Coronary artery (tissue), 2 donors: ENCODE measurements at places on chromosomes 16 and 17.
A peak's percentile ranks its signal among the peaks of the same experiment; 100 is the strongest.

DNA sequence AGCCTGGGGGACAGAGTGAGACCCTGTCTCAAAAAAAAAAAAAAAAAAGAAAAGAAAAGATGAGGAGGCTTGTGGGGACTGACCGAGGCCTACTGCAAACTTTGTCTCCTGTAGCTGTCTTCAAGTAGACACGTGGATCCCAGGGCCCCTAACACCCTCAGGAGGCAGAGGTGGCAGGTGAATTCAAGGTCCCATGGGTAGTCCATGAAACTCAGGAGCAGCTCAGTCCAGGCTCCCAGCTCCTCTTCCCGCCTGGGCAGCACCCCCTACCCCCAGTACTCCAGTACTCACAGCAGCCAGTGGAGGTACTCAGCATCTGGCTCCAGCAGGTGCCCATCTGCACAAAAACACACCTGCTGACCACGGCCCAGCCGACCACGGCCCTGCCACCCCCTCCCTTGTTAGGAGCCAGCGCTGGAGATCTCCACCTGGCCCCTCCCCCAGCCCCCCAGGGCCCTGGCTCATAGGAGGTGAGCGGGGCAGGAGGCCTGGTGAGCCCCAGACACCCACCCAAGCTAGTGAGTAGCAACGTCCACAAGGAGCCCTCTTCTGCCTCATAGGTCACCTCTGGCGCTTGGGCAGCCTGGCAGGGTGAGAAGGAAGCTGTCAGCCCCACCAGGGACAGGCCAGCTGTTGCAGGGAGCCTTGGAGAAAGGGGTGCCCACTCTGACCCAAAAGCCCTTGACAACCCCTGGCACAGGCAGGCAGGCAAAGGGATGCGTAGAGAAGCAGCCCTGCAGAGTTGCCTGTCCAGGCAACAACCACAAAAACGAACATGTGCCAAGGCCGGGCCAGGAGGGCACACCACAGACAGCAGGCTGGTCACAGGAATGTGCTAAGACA is 3.8 kb downstream of the MRPL38 start:
- DNase-seq, result no peak

DNA sequence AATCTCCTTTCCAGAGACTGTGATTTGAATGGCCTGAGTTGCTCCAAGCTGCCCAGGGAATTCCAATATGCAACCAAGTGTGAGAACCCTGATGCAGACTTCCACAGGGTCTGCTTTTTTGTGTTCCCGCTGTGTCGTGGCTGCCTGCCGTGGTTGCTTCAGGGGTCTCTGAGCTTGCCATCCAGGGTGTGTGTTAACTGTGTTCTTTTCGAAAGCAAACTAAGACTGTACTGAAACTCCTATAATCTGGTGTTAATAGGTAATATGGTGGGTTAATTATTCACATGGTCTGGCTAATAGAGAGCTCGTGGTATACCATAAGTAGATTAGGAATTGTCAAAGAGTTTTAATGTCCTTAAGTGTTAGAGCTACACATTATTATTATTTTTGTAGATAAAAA is 20.7 kb downstream of the UBN1 start:
- peak; percentile 22 for DNase-seq

- DNase-seq, result no peak
These were observed 2.6 kb downstream of the PARD6A start for GRCh38 chr16:67663151-67663876.

DNA sequence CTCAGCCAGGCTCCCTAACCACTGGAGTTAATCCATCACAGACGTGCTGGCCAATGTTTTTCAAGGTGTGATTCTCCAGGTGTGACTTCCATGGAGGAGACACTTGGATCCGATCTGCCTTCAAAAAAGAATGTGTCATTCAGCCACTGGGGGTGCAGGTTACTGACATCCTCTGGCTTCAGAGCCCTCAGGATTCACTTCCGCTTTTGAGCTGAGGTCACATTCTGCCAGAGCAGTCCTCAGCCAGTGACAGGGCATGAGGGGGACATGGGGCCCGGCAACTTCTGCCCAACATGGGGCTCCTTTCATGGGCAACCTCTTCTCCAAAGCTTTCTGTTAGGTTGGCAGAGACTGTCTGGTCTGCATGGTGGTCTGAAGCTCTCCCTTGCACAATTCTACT is 81.4 kb downstream of the GRIN2A start:
- peak; percentile 45 for DNase-seq

DNA sequence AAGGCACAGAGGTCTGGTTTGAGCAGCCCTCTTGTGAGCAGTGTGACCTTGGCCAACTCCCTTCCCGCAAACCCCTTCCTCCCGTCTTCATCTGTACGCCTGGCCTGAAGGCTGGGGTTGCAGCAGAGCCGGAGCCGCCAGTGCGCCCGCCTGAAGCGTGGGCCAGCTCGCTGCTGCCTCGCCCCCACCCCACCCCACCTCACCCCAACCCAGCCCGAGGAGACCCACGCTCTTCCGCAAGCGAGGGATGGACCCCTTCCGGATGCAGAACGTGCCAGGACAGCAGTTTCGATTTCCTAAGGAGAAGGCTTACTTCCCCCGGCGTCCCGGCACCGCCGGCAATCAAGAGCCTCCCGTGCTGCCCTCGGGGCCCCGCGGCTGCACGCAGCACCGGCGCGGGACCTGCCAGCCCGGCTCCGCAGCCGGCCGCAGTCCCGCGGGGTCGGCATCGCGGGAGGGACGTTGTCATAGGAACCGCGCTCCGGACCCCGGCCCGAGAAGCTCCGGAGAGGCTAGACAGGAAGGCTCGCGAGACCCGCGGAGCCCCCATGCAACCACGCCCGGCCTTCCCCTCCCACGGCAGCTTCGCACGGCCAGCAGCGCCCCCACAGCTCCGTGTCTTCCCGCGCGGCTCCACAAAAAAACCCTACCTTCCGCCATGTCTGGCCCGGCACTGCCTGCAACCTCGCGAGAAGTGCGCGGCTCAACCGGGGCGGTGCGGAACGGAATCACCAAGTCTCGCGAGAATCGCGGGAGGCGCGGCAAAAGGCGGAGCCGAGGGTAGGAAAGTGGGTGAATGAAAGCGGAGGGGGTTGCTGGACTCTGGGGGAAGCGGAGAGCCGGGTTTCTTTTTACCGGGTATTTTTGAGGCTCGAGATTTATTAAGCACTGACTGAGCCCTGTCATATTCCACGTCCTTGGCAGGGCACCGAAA is at the start of gene ANKFY1:
Gene ANKFY1 (minus strand): TSS at position 698 of the 934 bp plus-strand sequence. CDS start 38 bp downstream, at position 660.
- DNase-seq, result peak; percentile 96

- no peak for DNase-seq
These were observed at the start of gene TK2 for GRCh38 chr16:66549284-66550131. TK2 (minus strand) TSS chr16:66550122; CDS start chr16:66550061, 61 bp downstream.

DNA sequence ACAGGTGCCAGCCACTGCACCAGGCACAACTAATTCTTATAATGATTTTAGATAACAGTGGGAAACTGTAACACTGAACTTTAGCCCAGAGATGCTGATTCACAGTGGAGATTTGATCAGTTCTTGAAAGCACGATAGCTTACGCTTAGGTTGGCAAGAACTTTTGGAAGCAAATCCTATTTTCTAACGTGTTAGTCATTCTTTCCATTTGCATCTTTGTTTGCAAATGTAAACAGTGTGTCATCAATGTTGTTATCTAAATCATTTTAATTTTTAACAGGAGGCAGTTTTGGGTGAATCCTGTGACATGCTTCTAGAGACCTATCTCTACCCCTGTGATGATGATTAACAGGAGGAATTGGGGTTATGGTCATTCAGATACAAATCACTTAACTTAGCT is 35.7 kb upstream of the GNA13 start:
- DNase-seq, result no peak

GRCh38 chr17:10668775-10669174 is 11.7 kb upstream of the MYH3 start:
- no peak for DNase-seq

DNA sequence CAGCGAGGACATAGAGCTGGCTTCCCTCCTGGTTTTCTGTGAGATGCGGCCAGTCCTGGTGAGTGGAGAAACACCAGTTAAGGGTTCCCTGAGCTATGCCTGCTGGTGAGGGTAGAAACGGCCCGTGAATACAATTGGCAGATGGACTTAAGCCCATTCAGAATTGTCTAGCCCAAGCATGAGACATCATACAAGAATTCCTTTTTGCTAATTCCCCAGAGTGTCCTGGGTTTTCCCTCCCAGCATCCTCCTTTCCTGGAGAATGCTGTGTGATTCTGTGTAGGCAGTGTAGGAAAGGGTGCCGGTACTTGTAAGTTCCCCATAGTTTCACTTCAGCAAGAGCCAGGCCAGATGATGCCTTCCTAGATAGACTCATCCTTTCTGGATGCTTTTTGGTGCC is 65.1 kb downstream of the SDR42E1 start:
- no peak for DNase-seq

- no peak for DNase-seq
These were observed at the start of gene P2RX5 for GRCh38 chr17:3695723-3696411. P2RX5 (minus strand) TSS chr17:3696155; CDS start chr17:3696005, 150 bp downstream.
